Uterus (tissue), 4 donors: ENCODE measurements at places on chromosomes 5 and 9. TPM values are rescaled to one million over a fixed set of nuclear protein-coding genes. Genes with fewer than 3 reads are reported as not detected.

- DNase-seq = no peak
Measured at GRCh38 chr5:41485533-41485932, 24.9 kb downstream of the PLCXD3 start.

DNA sequence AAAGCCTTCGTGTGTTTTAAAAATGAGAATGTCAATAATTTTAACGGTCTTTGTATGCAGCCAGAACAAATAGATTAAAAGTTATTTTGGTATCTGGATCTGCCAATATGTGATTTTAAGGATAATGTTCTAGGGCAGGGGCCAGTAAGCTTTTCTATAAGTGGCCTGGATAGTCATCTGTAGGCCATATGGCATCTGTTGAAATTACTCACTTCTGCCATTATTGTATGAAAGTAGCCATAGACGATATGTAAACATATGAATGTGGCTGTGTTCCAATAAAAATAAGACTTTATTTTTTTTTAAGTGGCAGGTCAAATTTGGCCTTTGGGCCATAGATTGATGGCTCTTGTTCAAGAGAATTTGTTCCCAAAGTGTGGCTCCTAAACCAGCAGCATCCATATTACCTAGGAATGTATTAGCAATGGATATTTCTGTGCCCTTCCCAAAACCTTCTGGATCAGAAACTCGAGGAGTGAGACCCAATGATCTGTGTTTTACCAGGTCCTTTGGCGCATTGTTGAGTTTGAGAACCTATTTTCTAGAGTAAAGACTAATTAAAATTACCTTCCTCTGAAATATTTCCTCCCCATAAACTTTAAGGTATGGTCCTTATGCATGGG lies 55.9 kb downstream of the C6 start:
- DNase-seq = no peak

DNA sequence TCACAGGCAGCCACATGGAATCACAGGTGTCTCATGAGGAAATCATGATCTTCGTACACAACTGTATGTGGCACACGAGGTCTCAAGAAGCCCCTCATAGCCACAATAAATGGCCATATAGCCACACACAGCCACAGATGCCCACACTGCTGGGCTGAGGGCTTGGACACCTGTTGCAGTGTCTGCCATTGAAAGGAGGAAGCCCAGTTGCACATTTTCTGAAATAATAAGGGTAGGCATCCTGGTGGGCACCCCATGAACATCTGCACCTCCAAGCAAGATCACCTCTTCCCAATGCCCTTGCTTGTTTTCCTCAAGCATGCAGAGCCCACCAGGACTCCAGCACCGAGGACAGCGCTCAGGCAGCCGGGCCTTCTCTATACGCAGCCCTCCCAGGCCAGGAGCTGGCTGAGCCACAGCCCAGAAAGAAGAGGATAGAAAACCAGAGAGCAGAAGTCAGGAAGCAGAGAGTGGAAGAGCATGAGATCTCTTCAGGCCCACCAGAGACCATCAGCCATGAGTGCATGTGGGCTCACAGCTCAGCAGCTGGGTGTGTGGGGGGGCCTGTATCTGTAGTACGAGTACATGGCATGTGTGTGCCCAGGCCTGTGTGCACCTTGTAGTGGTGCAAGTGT lies 1.0 kb upstream of the ACSL6 start:
- peak; percentile 5 for DNase-seq

AJM1 gene
- not detected for total RNA-seq

- no peak for DNase-seq
Measured at GRCh38 chr5:139076111-139076510, 122.1 kb downstream of the SIL1 start.

CER1 gene
- total RNA-seq = not detected

GRCh38 chr9:68707801-68708488 lies 2.9 kb downstream of the PIP5K1B start:
- DNase-seq = no peak
